NCI-H1694 (cell line): ENCODE measurements at places on chromosomes 2 and 18.

DNA sequence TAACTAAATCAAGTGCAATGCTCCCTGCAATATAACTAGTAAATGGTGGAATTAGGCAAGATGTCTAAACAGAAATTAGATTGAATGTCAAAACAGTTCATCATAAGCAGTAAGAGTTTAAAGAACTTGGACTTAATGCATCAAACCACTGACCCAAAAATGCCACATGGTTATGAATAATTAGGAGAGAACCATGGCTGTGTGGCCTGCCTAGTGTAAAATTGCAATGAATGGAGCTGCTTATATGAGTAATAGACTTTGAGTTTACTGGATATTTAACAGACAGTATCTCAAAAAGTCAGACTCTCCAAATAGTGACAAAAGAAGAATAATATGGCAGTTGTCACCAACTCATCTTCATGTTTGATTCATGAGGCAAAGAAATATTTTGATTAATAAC is 101.6 kb upstream of the COL5A2 start:
- DNase-seq = no peak

- no peak for DNase-seq
Observed at GRCh38 chr2:165068487-165068757, 113.1 kb upstream of the SLC38A11 start.

GRCh38 chr2:20362701-20363435 is 12.2 kb upstream of the PUM2 start:
- DNase-seq = no peak

DNA sequence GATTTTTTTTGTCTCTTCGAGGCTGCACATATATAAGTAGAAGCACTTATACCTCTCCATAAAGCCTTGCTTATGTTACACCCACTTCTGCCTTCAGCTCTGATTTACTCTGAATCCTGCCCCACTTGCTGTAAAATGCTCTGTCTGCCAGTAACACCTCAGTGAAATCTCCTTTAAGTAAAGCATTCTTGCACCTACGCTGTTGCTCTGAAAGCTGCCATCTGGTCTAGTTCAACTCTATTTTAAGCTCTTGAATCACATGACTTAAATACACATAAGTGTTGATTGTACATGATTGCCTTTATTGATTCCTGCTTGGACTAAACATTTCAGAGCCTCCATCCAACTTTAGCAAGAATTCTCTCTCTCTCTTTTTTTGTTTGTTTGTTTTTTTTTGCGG is 609.0 kb upstream of the CELF4 start:
- no peak for DNase-seq

DNA sequence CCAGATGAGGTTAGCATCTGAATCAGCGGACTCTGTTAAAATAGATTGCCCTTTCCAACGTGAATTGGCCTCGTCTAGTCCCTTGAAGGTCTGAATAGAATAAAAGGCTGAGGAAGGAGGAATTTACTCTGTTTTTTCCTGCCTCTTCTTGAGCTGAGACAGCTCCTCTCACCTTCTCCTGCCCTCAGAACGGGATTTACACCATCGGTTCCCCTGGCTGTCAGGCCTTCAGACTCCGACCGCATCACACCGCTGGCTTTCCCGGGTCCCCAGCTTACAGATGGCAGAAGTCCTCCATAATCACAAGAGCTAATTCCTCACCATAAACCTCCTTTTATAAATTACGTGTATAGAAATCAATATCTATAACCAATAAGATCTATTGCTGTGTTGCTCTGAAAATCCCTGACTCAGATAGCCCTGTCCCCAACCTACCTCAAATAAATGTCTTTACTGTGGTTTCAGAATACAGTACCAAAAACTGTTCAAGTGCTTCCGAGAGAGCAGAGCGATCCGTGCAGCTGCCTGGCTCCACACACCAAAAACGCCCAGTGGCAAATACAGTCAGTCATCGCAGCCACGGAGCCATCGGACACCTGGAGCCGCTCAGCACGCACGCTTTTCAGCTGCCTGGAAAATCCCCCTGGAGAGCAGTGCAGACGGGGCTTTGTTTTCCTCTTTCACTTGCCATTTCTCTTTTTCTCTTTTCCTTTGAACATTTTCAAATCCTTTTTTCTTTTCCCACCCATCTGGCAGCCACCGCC is 196.9 kb downstream of the NRP2 start:
- no peak for DNase-seq

GRCh38 chr2:181058378-181059269 is 78.2 kb downstream of the UBE2E3 start:
- peak; percentile 34 for DNase-seq

DNA sequence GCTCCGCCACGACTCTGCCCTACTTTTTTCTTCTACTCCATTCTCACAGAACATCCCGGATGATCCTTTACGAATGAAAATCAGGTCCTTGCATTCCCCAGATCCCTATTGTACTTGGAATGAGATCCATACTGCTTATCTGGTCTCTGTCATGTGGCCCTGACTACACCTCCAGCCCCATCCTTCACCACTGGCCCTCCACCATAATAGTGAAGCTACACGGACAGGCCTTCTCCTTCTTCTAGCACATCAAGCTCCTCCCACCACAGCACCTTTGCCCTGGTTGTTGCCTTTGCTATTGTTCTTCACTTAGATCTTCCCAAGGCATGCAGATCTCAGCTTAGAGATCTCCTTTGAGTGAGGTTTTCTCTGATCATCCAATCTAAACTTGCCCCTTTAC is 20.1 kb upstream of the RMDN2 start:
- DNase-seq = no peak
